ENCODE measurements at places on chromosomes 5 and 9.
A peak's percentile ranks its signal among the peaks of the same experiment; 100 is the strongest.

GRCh38 chr5:2005101-2006041 lies 122.6 kb upstream of the IRX4 start:
- no peak for DNase-seq

DNA sequence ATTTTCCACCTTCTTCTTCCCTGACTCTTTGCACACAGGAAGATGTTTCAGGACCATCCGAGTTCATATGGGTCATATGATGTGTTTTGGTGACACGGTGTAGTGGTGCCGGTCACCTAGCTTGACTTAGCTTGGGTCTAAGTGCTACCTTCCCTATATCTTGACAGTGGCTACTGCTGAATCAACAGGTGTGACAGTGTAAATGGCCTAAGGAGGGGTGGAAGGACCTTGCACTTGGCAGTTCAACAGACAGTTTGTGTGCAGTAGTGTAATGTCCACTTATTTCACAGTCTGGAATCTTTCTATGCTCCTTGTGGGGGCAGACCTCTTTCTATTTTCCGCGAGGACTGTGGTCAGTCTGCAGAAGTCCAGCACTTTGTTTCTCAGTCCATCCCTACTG lies 43.8 kb downstream of the CARTPT start:
- DNase-seq, result no peak

GRCh38 chr5:151148583-151148982 lies 9.0 kb downstream of the ANXA6 start:
- no peak for DNase-seq

- DNase-seq, result peak; percentile 23
Measured at GRCh38 chr5:84239494-84239893, 145.2 kb downstream of the EDIL3 start.

- no peak for DNase-seq
Measured at GRCh38 chr9:125532412-125532811, 174.6 kb downstream of the MAPKAP1 start.

DNA sequence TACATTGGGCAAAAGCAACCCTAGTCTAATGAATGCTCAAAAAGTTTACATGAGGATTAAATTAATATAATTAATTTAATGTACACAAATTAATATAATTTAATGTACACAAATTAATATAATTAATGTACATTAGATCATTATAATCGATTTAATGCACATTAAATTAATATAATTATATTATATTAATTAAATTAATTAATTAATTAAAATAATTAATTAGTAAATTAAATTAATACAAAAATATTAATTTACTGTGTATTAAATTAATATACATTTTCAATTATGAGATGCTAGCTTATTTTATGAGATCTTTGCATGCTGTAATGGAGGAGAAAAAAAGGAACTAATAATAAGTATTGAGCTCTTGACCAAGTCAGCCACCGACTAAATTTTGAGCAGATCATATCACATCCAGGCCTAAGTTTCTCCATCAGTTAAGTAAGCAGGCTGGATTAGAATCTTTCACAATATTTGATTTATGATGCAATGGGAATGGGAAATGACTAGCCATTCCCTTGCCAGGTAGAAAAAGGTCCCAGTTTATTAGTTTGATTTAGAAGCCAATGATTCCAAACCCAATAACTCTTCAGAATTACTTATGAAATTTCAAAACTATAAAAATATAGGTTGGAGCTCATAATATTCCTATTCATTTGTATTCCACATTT lies 533.4 kb upstream of the GRIA1 start:
- DNase-seq, result no peak

DNA sequence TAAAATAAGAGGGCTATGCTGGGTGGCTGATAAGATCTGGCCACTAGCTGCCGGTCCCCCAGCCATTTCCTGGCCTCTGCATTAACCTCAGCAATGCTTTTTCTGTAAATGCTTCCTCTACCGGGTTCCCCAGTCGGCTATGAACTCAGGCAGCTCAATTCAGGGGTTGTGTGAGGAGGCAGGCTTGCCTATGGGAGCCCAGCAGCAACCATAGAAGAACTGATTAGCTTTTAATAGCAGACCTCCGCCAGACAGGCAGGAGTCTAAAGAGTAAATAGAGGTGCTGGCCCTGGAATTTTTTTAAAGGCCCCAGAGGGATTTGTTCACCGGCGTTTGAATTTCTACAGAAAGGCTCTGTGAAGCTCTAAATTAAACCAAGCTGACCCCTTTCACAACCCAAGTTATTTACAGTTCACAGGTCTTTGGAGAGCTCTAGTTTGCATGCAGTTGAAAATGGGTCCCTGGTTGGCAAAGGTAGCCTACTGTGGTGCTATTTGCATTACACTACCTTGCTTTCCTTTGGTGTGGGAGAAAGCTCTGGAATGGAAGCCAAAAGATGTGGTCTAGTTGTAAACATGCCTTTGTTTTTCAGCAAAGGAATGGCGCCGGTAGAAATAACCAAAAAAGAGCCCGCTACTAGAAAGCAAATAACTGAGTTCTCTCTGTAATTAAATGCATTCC lies 289.7 kb upstream of the SEMA6A start:
- no peak for DNase-seq

Data from fibroblast of skin of left quadriceps (primary cell).